ENCODE measurements at places on chromosomes 6 and 20.
A peak's percentile ranks its signal among the peaks of the same experiment; 100 is the strongest.

DNA sequence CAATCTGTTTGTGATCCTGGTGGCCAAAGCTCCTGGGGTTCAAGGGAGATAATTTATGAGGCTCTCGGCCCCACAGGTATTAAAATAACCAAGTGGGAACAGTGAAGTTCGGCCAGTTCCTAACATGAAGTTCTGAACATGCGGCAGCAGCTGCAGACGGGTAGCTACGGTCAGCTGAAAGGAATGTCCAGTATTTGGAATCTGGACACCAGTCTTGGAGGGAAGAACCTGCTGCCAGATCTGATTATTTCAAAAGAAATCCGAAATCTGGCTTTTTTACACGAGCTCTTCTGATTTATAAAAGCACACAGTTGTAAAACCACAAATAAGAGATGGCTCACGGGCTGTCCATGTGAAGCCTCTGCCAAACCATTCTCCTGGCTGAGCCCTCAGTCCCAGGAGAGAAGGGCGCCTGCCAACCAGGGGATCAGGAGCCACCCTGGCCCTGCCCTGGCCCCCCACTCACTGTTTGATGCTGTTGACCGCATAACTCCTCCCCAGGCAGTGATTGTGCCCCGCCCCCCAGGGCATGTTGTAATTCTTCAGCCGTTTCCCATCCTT lies 28.2 kb upstream of the KCNB1 start:
- peak; percentile 94 for DNase-seq

- no peak for DNase-seq
These were observed 22.4 kb upstream of the UTRN start for GRCh38 chr6:144262470-144263369.

GRCh38 chr20:34717230-34718095 lies 13.3 kb downstream of the TP53INP2 start:
- DNase-seq = no peak

GRCh38 chr6:51513891-51514747 lies 573.3 kb downstream of the PKHD1 start:
- DNase-seq = peak; percentile 3

DNA sequence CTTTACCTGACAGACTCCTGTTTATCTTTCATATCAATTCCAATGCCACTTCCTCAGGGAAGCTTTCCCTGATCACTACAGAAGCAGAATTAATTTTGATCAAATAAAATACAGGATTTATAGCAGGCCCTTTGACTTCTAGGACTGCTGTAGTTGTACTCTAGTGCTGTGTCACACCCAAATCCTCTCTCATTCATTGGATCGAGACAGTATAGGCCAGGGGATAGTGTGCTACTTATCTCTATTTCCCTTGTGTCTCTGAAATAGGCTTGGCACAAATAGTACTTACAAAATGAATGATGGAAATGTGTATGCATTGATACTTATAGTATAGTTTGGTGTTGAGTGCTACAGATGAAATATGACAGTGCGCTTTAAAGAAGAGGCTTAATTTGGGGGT lies 19.8 kb downstream of the RALY start:
- DNase-seq = no peak

DNA sequence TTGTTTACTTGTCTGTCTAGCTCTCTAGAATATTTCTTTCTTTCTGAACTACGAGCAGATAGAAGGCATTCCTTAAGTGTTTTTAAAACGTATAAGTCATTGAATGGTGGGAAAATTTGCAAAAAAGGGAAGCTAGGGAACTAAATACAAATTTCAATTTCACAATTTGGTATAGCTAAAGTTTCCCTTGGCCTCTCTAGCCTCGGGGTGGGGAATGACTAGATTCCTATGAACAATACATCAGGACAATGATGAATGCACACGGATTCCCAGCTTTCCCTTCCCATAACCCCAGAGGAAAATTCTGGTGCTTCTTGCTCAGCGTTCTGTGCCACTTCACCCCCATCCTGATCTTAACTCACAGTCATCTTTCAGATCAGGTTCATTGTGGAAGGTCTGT lies 113.3 kb upstream of the ASF1A start:
- DNase-seq = no peak

GRCh38 chr20:41287327-41287726 lies 30.2 kb downstream of the ZHX3 start:
- DNase-seq = peak; percentile 81

DNA sequence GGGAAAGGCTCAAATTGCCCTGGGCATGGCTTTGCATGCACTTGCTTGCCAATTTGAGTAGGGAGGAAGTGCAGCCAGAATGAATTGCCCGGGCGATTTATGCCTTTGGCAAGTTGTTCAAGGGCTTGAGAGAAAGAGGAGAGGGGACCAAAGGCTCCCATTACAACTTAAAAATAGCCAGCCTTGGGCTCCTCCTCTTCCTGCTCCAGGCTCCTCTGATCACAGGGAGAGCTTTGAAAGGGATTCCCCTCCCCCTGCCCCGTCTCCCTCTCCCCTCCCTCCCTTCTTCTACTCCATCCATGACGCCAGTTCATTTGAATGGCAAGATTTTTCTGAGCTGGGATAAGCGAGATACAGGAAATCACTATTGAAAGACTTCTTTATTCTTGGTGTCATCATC lies 304.9 kb upstream of the JAG1 start:
- DNase-seq = no peak

DNA sequence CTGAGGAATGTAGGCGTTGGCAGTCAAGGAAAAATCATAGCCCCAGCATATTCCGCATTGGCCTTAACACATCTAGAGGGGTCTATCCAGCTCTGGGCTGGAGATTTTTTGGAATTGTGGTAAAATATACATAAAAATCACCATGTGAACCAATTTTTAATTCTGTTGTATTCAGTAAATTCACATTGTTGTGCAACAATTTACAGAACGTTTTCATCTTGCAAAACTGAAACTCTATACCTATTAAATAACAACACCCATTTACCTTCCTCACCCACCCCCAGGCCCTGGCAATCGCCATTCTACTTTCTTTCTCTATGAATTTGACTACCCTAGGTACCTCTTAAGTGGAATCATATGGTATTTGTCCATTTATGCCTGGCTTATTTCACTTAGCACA lies 6.8 kb upstream of the JAG1 start:
- no peak for DNase-seq

DNA sequence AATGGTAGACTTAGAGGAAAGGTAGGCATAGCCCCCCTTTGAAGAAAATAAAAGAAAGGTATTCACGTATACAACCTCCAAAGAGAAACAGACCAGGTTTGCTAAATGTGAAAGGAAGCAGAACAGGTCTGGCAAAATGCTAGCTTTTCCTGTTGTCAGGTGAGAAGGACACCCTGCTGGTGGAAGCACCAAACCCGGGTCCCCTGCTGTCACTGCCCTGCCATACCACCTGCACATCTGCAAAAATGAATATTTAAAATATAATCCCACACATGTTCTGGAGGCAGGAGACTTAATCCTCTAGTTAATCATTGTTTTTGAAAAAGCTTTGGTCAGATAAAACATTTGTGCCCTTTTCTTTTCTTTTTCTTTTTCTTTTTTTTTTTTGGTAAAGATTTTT lies 48.9 kb upstream of the OLIG3 start:
- no peak for DNase-seq

DNA sequence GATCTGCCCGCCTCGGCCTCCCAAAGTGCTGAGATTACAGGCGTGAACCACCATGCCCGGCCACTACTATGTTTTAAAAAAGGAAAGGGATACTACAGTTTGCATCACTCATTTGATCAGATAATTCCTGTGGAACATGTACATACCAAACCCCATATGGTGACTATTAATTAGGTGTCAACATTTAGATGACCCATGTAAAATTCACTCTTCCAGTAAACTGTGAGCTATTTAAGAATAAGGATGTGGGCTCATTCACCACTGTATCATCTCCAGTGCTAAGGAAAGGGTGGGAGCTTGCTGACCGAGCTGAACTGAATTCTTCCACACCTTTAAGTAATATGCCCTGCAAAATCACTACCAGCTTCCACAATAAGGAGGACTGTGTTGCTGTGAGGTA lies 127.5 kb downstream of the BTBD9 start:
- DNase-seq = peak; percentile 49

GRCh38 chr6:115570331-115570730 lies 490.4 kb downstream of the FRK start:
- peak; percentile 73 for DNase-seq

DNA sequence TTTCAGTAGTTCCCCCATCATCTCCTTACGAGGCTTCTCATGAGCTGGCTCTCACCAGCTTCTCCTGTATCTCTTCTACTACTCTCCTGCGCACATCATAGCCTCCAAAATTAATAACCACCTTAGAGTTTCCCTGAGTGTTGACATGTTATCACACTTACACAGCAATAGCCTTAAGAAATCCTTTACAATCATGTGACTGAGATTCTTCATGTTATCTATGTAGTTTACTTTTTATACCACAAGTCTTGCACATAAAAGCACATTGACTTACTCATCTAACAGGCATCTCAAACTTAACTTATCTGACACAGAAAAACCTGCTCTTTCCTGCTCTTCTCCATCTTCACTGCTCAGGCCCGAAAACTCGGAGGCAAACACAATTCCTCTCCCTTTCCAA lies 103.7 kb upstream of the TAB2 start:
- DNase-seq = peak; percentile 25

- no peak for DNase-seq
These were observed 51.4 kb downstream of the DOK5 start for GRCh38 chr20:54526801-54527200.

DNA sequence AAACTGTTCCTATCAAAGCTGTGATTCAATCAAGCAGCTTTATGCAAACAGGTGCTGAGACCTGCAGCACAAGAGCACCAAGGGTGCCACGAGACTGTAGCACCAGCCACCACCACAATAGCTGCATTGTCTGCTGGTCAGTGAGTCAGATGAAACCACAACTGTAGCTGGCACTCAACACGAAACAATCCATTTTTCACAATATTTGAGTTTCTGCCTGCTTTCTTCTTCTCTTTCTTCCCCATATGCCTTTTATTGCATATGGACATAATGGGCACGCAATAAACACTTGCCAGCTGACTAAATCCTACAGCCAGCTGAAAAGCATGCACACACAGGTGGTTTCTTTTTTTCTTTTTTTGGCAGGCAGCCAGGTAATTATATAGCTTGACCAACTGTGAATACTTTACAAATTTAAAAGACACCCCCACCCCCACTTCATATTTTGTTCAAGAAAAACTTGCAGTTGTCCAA lies 16.6 kb downstream of the SLC2A12 start:
- peak; percentile 32 for DNase-seq

- peak; percentile 25 for DNase-seq
These were observed 64.0 kb downstream of the STXBP5 start for GRCh38 chr6:147268254-147268653.

- DNase-seq = no peak
These were observed 109.5 kb upstream of the NFATC2 start for GRCh38 chr20:51651921-51652549.

GRCh38 chr6:52975580-52975979 lies 19.5 kb downstream of the GSTA4 start:
- peak; percentile 32 for DNase-seq

DNA sequence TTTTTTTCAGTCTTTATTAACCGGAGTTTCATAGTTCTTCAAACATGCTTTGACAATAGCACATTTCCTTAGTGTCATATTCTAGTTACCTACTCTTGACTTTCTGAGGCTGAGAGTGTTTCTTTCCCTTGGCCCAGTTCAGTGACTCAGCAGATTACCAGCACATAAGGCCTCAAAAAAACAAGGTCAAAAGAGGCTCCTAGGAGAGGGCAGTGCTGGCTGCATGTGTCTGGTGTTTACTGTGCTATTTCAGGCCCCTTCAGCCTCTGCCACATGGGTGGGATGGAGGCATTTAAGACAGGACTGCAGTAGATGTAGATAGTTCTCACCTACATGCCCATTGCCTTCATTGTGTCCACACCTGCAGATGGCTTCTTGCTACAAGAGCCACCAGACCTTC lies 198.2 kb upstream of the SSTR4 start:
- no peak for DNase-seq

GRCh38 chr6:125114248-125114858 lies 39.2 kb upstream of the TPD52L1 start:
- DNase-seq = peak; percentile 66

DNA sequence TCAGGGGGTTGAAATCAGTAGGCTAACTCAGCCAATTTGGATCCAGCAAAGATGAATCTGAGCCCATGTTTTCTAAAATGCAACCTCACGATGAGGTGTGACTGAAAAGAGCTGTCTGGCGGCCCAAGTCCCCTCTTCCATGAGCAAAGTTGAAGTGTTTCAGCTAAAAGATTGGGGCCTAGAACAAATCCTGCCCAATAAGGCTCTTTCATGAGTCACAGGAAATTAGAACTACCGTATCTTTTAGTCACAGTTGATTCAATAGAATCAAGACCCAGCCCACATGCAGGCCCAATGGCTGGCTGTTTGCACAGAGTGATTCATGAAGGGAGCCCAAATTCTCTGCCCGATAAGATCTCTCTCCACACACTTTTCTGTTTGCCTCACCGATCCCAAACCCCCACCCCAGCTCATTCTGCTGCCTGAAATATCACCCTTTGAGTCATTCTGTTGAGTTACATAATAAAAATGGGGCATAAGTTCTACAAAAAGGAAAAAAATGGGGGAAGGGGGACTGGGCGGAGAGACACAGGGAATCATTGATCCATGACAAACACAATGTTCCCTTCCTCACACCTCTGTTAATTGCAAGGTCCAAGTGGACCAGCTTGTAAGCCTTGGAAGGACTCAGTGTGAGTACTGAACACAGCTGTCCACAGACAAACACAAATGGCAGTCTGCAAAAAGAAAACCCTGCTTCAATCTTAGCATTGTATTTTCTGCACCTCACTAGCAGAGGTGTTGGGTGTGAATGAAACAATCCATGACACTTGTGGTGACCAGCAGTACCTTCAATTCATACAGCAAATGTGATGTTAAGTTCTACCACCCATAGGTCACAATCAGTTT lies 13.8 kb downstream of the FOXQ1 start:
- DNase-seq = peak; percentile 95

- no peak for DNase-seq
These were observed 17.3 kb downstream of the FARS2 start for GRCh38 chr6:5278565-5279120.

DNA sequence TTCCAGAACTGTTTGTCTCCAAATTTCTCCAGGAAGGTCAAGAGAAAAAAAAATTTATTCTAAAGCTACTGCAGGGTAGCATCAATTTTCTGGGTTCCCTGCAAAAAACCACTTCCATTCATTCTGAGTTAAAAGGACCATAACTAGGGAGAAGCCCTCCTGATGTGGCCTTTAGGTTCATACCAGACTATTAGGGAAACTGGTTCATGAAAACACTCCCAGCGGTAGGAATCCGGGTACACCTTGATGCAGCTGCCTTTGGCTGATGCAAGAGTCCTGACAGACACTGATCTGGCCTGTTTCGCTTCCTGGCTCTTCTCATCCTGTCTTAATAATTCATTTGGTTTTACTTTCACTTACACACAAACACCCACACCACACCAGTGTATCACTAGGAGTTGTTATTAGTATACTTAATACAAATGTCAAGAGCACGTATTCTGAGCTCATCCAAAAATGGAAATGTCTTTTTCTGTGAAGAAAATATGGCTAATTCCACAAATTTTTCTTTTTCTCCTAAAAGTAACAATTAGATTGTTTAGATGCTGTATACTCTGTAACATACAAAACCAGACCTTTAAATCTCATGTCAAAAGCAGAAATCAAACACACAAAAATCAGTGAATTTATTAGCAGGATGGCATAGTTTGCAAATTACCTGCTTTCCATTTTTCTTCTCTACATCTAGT lies 38.4 kb upstream of the ARHGAP18 start:
- peak; percentile 79 for DNase-seq
